Osteoblast (primary cell): ENCODE measurements at places on chromosomes 1 and 21. TPM values are rescaled to one million over a fixed set of nuclear protein-coding genes. Genes with fewer than 3 reads are reported as not detected.

- DNase-seq = no peak
Measured at GRCh38 chr1:180027949-180028445, 73.4 kb downstream of the CEP350 start.

DNA sequence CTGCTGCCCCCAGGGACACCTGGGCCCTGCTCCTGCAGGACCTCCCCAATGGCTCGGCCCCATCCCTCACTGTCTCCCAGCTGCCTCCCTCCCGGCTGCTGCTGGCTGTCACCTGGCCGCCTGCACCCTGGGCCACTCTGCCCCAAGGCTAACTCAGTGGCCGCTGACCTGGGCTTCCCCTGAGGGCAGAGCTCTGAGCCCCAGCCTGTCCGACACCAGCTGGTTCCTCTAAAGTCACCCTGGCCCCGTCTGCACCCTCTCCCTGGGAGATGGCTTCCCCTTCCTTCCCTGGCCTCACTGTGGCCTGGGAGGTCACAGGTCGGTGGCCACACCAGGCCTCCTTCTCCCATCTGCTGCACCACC, 15.0 kb downstream of the ITGB2 start:
- no peak for DNase-seq

GRCh38 chr1:21313203-21313885, 23.1 kb upstream of the ECE1 start:
- peak; percentile 92 for DNase-seq

GRCh38 chr1:41020109-41020576, 1.4 kb downstream of the SLFNL1 start:
- peak; percentile 60 for DNase-seq

GRCh38 chr1:32491386-32491785, 26.5 kb downstream of the ZBTB8B start:
- DNase-seq = no peak

DNA sequence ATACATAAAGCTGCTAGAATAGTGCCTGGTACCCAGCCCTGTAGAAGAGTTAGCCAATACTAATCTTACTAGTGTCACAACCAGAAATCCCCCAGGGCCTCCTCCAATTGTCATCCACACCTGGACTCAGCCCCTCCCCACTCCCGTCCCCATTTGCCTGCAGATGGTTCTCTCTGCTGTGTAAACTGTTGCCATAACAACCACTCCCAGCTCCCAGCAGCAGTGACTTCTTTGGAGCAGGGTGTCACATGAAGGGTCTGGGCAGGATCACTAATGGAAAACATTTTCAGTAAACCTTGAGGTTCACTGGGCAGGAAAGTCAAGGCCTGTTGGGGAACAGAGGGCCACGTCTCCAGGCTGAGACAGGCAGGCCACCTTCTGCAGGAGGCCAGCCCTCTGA, 126.0 kb upstream of the IPO9 start:
- DNase-seq = no peak

DNA sequence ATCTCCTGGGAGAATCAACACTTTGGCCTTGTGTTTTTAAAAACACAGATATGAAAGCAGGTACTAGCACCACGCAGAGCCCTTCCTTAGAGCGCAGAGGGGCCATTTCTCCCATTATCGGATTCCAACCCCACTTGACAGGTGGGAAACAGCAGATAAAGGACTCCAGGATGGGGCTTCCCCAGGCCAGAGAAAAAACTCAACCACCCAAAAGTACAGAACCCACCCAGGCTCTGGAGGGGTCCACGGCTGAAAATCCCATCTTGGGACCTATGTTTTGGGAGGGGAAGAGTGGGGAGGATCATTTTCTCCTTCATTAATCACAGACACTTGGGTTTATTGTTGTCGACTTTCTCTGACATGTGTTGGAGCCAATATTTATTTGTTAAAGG, 27.1 kb upstream of the COL18A1 start:
- DNase-seq = peak; percentile 56

- no peak for DNase-seq
Measured at GRCh38 chr21:15058854-15059263, 5.9 kb downstream of the NRIP1 start.

- DNase-seq = no peak
Measured at GRCh38 chr1:117589544-117589943, 16.3 kb upstream of the TENT5C start.

DNA sequence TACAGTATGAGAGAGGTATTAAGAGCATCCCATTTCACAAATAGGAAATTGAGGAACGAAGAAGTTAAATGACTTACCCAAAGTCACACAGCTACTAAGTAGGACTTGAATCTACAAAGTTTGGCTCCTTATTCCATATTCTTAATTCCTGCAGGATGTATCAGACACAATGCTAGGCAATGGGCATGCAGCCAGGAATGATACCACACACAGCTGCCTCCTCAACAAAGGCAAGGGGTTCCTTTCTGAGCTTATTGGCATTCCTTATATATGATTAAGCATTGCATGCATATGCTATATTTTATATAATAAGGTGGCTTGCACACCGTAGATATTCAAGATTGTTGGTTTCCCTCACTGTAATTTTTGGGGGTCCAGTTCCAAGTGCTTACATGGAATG, 34.2 kb upstream of the JUN start:
- DNase-seq = no peak

- no peak for DNase-seq
Measured at GRCh38 chr1:223143537-223144248, 645 bp upstream of the TLR5 start.

DNA sequence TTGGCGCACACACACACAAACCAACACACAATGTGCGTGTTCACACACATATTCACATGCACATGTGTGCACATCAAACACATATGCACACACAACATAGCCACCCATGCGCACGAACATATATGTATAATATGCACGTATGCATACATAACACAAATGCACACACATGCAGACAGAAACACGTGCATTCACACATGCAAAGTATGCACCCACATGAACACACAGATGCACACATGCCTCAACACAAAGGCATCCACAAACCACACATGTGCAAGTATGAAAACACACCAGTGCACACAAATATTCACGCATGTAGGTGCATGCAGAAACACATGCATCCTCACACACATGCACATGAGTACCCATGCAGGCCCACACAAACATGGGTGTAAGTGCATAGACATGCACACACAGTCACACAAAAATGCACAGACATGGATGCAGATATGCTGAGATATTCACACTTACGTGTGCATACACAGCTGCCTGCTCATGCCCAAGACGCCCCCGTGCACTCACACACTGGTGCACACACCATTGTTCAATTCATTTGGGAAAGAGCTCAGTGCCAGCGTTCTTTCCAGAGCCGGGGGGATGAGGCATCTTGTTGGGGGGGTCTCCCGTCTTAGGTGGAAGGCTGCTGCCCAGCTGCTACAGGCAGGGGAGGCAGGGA, 52.7 kb upstream of the ARHGEF16 start:
- no peak for DNase-seq

DNA sequence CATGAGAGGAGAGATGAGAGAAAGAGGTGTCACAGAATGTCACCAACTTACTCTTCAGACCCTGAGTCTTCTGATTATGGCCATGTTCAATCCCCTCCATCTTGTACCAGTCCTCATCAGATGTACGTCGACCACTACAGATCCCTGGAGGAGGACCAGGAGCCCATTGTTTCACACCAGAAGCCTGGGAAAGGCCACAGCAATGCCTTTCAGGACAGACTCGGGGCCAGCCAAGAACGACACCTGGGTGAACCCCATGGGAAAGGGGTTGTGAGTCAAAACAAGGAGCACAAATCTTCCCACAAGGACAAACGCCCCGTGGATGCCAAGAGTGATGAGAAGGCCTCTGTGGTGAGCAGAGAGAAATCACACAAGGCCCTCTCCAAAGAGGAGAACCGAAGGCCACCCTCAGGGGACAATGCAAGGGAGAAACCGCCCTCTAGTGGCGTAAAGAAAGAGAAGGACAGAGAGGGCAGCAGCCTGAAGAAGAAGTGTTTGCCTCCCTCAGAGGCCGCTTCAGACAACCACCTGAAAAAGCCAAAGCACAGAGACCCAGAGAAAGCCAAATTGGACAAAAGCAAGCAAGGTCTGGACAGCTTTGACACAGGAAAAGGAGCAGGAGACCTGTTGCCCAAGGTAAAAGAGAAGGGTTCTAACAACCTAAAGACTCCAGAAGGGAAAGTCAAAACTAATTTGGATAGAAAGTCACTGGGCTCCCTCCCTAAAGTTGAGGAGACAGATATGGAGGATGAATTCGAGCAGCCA, 8.0 kb downstream of the ELOA start:
- DNase-seq = peak; percentile 87

GRCh38 chr1:1356166-1356795, 2.1 kb downstream of the MXRA8 start:
- peak; percentile 91 for DNase-seq

DNA sequence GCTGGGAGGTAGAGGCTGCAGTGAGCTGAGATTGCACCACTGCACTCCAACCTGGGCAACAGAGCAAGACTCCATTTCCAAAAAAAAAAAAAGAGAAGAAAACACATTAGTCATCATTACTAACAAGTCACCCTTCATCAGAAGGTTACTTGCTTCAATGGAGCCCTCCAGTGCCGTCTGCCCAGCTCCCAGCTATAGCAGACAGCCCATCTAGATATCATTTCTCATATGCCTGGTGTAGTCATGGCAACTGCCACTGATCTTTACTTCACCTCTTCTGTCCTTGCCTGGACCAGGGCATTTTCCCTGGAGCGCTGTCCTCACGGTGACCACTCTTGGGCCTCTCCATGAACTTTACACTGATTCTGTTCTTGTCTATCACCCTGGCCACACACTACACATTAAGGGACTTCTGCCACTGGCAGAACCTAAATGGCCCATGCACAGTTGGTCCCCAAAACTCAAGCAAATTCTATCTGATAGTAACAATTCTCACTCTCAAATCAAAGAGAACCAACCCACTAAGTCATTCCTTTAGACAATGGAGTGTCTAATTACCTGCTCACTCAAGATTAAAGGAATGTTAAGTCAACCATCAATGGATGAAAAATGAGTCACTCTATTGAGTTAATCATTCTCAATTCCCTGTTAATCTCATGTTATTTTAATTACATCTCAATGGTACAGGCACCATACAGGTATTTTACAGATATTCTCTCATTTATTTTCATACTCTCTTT, 12.9 kb downstream of the GPA33 start:
- DNase-seq = no peak

DNA sequence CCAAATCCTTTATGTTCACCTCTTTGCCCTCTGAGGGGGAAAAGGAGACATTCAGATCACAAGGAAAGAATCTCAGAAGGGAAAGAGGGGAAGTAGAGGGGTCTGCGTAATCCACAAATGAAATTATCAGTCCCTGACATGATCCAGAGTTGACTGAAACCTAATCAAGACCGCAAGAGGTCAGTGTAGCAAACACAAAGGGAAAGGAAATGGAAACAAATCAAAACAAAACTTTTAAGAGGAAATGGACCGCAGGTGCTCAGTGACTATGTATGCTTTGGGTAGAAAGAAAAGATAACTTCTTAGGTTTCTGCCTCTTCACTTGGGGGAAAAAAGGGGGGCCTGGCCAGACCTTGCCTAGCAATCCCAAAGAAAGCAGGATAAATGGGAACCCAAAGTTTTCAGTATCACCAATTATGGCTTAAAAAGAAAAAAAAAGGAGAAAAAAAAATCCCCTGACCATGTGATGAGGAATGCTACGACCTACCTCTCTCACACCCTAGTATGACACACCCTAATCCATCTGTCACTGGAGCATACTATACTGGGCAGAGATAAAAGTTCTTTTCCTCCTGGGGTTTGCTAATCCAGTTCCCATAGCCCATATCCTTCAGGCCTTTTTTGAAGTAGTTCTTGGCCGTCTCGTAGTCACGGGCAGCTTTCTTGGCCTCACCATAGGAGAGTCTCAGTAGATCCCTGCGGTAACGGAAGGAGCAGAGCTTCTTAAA, 16.9 kb downstream of the CHRNB2 start:
- DNase-seq = no peak

- DNase-seq = peak; percentile 91
Measured at GRCh38 chr21:46078978-46079351, 18.9 kb upstream of the COL6A2 start.

GRCh38 chr21:32599091-32599490, 13.1 kb downstream of the CFAP298 start:
- DNase-seq = no peak

DNA sequence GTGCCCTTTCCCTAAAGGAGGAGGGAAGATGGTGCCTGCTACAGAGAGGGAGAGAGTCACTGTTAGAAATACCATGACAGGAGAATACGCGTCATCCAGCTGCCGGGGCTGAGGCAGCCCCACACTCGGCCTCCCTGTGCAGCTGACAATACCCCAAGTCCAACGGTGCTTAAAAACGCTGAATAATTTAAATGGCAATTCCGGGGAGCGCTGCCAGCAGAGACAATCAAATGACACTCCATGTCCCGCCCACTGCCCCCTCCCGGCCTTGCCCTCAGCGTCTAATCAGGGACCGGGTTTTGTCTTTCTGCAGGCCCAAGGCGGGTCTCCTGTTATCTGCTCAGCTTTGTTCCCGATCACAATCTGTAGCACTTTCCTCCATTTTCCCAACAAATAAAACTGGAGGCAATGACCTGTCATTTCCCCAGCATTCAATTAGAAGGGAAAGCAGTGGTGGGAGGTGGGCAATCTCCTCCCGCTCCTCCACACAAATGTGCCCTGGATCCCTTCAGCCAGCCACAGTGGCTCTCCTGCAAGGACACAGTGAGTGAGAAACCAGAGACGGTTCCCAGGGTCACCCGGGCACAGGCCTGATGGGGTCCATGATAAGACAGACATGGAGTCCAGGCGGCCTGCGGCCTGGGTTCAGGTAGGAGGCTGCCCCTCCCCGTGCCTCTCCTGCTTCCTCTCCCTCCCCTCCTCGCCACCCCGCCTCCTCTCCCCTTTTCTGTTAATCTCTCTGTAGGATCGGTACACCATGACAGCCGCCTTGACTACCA, 42.7 kb upstream of the AJAP1 start:
- peak; percentile 21 for DNase-seq

- no peak for DNase-seq
Measured at GRCh38 chr1:224267925-224268324, 62.0 kb downstream of the NVL start.

- DNase-seq = no peak
Measured at GRCh38 chr1:8690253-8690525, 127.3 kb downstream of the RERE start.

DNA sequence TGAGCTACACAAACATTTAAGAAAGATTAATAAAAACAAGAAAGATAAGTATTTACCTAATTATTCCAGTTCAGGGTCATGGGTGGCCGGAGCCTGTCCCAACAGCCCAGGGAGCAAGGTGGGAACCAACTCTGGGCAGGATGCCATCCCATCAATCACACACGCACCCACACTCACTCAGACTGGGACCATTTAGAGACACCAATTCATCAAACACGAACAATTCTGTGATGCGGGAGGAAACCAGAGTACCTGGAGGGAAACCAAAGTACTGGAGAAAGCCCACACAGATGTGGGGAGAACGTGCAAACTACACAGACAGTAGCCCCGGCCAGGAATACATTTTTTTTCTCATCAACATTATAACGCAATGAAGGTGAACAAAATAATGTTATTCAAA, 16.2 kb downstream of the WASF2 start:
- no peak for DNase-seq

- DNase-seq = no peak
Measured at GRCh38 chr1:26286064-26286416, 6.2 kb downstream of the SH3BGRL3 start.

KRTAP21-2 gene
- total RNA-seq = not detected in 2 replicates

SYCP1 gene
- not detected in 2 replicates for total RNA-seq

GCSAML gene
- not detected in 2 replicates for total RNA-seq

PTPN7 gene
- total RNA-seq = not detected in 2 replicates

ARV1 gene
- 19.4 and 20.3 TPM in 2 replicates for total RNA-seq

ERICH3 gene
- not detected in 2 replicates for total RNA-seq

ANKRD35 gene
- 1.4 and 2.1 TPM in 2 replicates for total RNA-seq

PGLYRP3 gene
- total RNA-seq = not detected in 2 replicates
